Renal cortex interstitium (tissue), 15 donors: ENCODE measurements at places on chromosomes 7 and 10. TPM values are rescaled to one million over a fixed set of nuclear protein-coding genes. Genes with fewer than 3 reads are reported as not detected.

The SLC26A5 gene
- 0.17 TPM for polyA plus RNA-seq

The ARPC1A gene
- polyA plus RNA-seq, result 109 TPM

GRCh38 chr7:121330053-121330833, 1.4 kb downstream of the WNT16 start:
- no peak for DNase-seq

GRCh38 chr10:131625041-131625440, 275.8 kb upstream of the PPP2R2D start:
- no peak for DNase-seq

DNA sequence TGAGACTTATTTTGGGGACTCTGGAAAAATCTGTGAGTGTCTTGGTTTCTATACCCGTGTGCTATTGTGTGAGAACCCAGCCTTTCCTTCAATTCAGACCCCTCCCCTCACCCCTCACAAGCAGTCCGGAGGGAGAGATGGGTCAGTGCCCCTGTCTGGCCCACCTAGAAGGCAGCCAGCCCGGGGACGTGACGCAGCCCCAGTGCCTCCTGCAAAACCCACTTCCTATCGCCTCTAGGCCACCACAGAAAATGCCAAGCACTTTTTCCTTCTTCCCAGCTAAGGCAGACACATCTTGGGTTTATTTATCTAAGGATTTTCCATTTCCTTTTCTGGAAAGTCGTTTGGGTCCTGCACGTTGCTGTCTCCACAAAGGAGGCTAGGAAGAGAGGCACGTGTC, 11.6 kb upstream of the AQP1 start:
- no peak for DNase-seq

GRCh38 chr7:31603046-31603445, 84.0 kb upstream of the PPP1R17 start:
- no peak for DNase-seq

DNA sequence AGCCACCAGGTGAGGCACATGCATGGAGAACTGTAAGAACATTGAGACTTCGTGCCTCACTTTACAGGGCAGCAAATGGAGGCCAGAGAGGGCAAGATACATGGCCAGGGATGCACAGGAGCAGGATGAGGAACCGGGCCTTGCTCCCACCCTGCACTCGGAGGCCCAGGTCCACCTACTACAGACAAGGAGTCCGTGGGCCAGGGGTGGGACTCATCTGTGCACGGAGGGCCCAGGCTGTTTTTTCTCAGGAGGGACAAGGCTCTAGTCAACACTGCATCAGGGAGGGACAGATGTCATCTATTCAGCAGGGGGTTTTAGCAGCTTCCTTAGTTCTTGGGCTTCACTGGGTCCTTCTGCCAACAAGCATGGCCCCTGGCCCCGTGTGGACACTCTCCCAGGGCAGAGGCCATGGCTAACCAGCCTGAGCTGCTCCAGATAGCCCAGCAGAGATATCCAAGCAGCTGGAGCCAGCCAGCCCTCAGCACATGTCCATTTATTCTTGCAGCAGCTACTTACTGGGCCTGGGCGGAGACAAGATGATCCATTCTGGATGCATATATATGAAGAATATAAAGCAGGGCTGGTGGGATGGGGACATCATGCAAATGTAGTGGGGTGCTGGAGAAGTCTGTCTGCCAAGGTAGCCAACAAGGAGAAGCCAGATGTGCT, 134.5 kb upstream of the RET start:
- DNase-seq, result no peak

DNA sequence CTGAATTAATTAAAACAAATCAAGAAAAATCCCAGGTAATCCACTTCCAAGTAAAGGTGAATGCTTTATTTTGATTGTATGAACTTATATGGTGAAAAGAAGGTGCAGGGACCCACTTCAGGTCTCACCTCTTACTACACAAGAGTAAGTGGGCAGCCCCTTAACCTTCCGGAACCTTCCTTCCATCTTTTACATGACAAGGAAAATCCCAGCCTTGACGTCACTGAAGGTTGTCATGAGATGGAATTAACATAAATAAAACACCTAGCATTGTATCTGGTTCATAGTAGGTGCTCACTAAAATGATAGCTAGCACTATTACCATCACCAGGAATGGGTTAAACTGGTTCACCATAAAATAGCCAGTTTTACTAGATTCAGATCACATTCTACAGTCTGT, 119.5 kb downstream of the ICA1 start:
- DNase-seq, result no peak

DNA sequence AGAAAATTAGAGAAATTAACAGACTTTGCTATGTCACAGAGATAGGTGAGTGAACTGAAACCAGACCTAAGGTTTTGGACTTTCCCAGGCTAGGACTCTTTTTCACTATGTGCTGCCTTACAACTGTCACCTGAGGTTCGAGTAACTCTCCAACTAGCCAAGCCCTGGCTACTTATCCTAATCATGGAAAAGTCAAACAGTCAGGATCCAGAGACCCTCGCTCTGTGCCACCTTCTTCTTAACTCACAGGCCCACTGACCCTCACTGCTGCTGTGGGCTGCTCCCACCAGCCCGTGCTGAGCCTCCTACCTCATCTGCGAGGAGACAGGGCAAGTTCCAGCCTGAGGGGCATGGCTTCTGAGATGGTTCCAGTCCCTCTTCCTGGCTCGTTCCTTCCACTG, 211.4 kb upstream of the KLF14 start:
- no peak for DNase-seq

DNA sequence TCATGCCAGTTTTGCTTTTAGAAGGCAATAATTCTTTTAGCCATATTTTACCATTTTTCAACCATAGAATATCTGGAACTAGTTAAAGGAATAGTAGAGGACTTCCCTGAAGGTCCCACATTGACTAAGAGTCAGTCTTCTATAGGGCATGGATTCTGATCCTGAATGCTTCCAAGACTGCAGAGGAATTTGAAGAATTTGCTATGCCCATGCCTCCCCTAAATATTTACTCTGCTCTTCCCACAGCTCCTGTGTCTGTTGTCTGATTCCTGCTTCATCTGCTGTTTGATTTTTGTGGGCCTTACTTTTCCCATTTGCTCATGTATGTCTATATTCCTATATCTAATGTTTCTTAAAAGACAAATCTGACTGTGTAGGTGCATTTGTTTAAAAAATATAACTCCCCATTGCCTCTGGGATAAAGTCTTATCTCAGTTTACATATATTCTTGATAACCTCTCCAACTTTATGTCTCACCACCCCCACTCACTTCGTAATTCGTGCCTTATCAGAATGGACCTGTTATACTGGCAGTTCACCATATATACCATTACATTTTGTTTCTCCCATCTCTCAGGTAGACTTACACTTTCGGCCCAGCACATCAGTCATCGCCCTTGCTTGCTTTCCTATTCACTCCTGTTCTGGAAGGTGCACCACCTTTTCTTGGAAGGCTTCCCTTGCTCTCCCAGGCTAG, 33.9 kb downstream of the LRRC4 start:
- no peak for DNase-seq

DNA sequence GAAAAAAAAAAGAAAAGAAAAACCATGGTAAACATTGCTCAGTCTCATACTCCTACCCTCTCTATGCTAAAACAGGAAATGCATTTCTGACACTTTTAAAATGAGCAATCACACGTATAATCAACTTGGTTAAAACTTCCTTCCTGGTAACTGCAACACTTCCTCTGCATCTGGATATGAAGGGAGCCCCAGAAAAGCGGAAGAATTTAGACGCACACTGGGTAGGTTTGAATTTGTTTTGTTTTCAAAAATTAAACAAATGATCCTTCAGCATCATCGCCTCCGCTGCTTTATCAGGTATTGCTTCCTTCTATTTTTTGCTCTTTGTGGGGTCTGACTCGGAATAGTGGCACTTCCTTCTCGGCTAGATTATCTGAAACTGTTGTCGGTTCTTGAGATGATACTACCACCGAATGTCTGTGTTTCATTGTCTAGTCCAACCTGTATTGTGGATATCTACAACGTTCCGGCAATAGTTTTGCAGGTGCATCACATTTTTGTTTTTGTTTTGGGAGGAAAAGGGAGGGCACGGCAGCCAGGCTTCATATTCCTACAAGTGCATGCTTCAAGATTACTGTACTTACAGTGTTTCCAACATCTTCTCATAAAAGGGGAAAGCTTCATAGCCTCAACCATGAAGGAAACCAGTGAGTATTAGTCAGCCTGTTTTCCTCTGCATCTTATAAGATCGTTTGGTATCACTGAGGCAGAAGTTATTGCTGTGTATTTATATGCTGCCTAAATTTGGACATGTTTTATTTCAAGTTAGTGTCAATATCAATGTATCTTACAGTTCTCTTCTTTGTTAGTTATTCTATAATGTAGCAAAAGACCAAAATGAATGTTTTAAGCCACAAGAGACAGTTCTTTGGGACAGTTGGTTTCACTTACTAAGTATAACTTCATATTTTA, at the start of gene PIK3CG:
PIK3CG (plus strand) TSS at position 153 of the 912 bp plus-strand sequence. CDS start 2,280 bp downstream, outside the sequence.
- no peak for DNase-seq

The CRYGN gene
- 5.6 TPM for polyA plus RNA-seq

- DNase-seq, result no peak
Measured at GRCh38 chr7:38855867-38856266, 53.1 kb downstream of the VPS41 start.

DNA sequence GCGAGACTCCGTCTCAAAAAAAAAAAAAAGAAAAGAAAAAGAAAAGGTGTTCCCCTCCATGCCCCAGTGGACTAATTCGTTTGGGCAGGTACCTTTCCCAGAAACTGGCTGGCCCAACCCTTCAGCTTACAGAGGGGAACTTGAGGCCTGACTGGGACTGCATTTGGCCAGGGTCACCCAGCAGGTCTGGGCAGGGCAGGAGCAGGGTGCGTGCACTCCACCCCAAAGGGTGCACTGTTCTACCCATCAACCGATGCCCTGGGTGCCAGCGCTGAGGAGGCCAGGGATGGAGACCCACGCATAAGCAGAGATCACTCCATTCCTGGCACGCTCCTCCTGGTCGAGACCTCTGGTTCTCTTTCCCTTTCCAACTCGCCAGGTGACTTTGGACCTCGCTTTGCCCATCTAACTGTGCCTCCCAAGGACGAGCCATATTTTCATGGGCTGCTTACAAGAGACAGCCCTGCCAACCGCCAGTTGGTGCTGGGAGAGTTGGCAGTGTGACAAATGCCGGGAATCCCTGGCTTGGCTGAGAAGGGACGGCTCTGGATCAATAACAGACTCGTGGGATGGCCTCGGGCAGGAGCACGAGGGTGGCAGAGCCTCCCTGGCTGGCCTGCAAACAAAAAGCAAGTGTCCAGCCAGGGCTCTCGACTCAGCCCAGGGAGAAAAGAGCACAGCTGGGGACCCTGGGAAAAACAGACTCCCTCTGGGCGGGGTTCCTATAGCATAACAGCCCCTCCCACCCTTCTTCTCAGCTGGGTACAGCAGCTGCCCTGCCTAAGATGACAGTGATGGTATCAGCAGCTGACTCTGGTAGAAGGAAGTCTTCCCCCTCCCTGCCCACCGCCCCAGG, 7.9 kb downstream of the HSPB1 start:
- DNase-seq, result no peak

DNA sequence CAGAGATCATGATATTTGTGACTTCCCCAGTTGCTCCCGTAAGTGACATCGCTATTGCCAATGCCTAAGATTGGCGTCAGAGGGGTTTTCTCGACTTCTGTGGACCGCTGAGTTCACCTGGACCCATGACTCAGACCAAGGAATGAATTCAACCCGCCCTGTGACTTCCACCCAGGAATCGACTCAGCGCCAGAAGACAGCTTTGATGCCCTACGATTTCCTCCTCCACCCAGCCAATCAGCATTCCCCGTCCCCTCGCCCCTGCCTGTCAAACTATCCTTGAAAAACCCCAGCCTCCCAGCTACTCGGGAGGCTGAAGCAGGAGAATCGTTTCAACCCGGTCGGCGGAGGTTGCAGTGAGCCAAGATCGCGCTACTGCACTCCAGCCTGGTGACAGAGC, 58.3 kb downstream of the MICALL2 start:
- DNase-seq, result no peak

The FFAR4 gene
- not detected for polyA plus RNA-seq

DNA sequence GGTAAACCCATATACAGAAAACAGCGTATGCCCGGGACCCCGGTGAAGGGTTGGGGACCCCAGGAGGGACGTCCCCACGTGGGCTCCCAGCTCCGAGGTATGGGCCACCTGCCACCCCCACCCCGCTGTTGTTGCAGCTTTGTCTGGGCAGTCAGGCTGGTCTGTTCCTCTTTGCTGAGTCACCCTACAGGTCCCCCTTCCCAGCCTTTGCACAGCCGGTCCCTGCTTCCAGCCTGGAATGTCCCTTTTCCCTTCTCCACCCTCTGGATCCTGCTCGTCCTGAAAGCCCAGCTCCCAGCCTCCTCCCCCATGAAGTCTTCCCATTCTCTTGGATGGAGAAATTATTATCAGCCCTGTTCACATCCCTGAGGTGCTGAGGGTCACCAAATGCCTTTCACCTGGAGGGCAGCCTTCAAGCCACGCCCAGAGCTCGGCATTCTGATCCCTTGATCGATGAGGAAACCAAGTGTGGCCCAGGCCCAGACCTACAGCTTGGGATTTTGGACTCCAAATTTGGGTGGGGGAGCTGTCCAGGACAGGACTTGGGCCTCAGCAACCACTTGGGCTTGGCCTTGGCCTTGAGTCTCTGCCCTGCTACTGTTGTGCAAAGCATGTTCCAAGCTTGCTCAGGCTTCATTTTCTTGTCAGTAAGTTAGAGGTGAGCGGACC, 2.6 kb downstream of the CLDN4 start:
- DNase-seq, result no peak

- no peak for DNase-seq
Measured at GRCh38 chr10:131818510-131819234, 82.1 kb upstream of the PPP2R2D start.

GRCh38 chr7:85103962-85104361, 82.9 kb downstream of the SEMA3D start:
- no peak for DNase-seq

DNA sequence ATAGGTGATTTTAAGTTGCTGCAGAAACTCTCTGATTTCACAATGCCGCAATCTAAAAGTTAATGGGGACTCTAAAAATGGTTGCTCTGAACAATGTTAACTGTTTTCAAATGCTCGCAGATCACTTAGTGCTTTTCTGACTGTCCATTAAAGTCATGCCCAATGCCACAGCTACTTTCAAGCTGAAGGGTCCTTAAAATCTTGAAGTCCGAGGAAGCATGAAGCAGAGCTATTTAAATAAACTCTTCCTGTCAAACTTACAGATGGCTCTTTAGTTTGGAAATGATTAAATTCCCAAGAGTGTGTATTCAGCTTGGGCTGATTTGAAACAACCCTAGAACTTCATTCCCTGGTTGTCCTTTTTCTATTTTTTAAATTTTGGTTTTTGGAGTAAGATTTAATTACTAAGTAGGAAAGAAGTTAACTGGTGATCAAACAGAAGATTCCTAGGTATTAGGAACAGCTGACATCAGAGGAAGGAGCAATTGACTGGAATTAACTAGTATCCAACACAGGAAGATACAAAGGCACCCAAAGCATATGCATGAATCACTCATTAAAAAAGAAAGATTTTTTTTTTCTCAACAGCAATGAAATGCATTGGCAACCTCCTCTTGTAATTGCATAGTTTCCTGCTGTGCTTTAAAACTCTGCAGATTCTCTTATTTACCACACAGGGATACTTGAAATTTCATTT, 105.1 kb downstream of the NRP1 start:
- DNase-seq, result no peak

DNA sequence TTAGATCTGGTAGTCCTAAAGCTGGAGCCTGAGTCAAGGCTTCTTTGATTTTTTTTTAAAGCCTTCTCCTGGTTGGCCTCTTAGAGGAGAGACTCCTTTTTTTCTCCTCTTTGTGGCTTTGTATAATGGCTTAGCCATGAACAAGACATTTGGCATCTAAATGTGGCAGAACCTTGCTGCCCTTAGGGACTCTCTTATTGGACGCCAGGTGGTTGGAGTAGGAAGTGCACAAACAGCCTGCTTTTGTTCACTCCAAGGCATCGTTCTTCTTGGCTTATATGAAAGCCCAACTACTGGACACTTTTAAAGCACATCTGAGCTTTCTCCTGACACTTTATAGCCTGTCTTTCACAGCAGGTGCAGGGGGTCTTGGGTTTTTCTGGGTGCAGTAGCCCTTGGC, 25.0 kb downstream of the ZPBP start:
- DNase-seq, result no peak
